ENCODE measurements at places on chromosomes 1 and 21.

GRCh38 chr1:53982034-53982762 is 35.8 kb downstream of the LDLRAD1 start:
- no peak for DNase-seq

- DNase-seq, result no peak
Measured at GRCh38 chr1:232440325-232441035, 189.5 kb downstream of the SIPA1L2 start.

GRCh38 chr21:42632336-42632751 is 21.1 kb upstream of the PDE9A start:
- no peak for DNase-seq

- no peak for DNase-seq
Measured at GRCh38 chr1:7538033-7538432, 233.1 kb upstream of the VAMP3 start.

DNA sequence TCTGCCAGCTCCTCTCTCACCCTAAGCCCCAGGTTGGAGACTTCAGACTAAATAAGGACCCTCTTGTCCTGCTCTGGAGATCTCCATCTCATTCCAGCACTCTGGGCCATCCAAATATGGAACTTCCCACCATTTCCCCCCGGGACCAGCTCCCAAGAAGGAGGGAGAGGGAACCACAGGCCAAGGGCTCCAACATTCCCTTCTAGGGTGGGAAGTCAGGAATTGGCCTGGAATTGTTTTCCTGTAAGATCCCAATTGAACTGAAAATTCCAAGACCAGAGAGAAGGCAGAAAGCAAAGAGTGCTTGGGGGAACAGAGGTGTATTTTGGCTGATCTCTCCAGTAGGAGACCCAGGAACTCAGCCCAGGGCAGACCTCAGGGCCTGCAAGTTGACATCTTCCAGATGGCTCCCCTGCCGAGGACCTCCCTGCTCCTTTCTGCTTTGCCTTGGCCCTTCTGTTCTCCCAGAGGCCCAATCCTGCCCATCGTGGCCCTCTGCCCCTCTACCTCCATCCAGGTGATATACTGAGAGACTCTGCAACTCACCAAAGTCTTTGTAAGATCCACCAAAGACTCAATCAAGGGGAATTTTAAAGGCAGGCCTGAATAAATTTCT is 14.9 kb downstream of the CSRP1 start:
- DNase-seq, result no peak
